LHCN-M2 (cell line): ENCODE measurements at places on chromosomes 4 and X.
A peak's percentile ranks its signal among the peaks of the same experiment; 100 is the strongest.

DNA sequence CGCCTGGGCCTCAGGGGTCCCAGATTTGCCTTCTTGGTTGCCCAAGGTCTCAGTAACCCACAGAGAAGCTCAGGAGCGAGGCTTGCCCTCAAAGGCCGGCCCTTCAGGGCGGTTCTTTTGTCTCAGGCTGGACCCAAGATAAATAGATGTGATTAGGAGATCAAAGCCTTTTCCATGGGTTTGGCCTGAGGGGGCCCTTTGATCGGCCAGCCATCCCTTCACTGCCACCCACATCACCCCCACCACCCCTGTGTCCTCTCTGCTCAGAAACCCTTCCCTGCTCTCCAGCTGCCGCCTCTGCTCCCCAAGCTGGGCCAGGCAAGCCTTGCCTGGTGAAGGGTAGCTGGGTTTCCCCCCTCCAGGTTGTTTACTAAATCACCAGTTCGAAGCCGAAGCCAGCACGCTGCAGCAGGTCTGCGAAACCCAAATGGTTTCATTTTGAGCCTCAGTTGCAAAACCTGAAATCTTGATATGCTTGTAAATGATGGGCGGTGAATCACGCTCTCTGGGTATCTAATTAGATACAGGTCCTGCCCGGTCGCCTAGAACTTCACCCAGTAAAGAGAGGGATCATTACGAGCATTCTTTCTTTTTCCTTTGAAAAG, 202.6 kb upstream of the BCOR start:
- no peak for DNase-seq

GRCh38 chr4:105895583-105896460, 551 bp downstream of the NPNT start:
- no peak for DNase-seq

DNA sequence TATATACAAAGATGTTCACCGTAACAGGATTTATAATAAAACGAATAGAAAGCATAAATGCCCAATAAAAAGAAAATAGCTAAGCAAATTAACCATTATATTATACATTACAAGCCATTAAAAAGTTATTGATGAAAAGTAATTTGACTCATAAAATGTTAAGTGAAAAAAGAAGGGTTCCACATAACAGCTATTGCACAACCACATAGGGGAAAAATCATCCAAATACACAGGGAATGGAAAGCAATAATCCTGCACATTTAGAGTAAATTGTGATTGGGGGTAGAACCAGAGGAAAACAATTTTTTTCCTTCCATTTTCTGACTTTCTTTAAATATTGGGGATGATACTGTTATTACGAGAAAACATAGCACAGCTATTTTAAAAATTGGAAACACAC, 38.0 kb downstream of the CRMP1 start:
- DNase-seq = no peak

DNA sequence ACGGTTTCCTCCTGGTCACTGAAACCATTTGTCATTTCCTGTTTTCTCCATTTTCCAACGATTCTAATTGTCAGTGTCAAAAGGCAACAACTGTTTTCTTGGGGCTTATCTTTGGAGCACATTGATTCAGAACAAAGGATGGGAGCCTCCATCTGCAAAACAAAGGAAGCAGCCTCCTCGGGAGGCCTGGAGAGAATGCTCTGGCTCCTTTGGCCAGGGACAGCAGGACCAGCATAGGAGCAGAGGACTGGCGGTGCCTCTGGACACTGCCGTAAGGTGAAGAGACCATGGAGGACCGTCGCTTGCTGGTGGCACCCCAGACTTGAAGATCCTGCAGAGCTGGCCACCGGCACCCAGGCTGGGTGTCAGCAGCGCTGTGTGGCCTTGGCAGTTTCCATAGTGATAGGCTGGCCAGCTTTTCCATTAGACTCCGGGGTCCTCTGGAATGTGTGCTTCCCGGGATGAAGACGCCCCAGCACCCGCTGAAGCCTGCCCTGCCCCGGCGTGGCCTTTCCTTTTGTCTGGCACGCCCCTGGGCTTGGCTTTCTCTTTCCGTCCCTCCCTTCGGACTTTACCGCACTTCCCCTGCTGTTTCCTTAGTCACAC, 61.1 kb upstream of the MTM1 start:
- peak; percentile 44 for DNase-seq

- DNase-seq = peak; percentile 63
These were observed 219.7 kb downstream of the DCLK2 start for GRCh38 chr4:150297861-150298474.

GRCh38 chr4:124565371-124565770, 147.2 kb downstream of the ANKRD50 start:
- no peak for DNase-seq

- no peak for DNase-seq
These were observed 1.7 kb downstream of the PDLIM5 start for GRCh38 chr4:94453391-94453963.

DNA sequence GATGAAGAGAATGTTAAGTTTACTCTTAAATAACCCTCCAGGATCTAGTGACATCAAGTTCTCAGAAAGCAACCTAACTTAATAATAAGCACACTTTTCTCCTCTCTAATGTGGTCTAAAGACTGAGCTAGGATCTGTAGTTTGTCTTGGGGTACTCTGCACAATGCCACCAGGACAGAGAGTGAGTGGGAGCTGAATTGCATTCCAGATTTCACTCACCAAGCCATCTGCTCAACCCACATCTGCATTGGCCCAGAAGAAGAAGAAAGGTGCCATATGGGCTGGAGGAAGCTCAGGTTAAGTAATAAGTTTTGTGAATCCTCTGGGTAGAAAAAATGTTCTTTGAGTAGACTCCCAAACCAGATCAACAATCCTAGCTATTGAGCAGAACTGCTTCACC, 384.6 kb downstream of the PPP3CA start:
- no peak for DNase-seq

GRCh38 chr4:25928379-25929297, 14.6 kb downstream of the SMIM20 start:
- DNase-seq = peak; percentile 37

DNA sequence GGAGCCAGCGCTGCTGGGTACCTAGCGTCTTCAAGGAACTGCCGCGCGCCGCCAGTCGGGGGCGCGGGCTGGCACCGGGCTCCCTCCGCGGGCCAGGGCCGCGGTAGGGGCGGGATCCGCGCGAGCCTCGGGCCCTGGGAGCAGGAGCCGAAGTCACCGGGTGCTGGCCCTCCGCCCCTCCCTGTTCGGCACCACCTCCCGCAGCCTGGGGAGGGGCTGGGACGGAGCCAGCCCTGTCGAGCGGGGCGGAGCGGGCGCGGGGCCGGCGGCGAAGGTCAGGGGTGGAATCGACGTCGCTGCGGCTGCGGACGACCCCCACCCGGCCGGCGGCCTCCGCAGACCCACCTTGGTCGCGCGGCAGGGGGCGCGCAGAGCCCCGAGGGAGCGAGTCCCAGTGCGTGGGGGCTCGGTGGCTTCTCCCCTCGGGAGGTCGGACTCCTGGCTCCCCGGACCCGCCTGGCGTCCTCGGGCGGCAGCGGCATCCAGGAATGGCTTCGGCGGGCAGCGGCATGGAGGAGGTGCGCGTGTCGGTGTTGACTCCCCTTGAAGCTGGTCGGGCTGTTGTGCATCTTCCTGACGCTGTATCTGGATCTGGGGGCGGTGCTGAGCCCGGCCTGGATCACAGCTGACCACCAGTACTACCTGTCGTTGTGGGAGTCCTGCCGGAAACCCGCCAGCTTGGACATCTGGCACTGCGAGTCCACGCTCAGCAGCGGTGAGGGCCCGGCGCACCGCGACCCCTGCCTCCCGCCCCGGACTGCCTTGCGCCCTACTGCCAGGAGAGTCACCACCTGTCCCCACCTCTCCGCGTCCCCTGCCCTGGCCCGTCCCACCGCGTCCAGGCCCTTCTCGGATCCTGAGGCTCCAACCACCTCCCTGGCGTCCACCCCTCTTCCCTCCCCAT, 50.5 kb upstream of the FAM47C start:
- DNase-seq = peak; percentile 12

- no peak for DNase-seq
These were observed 50.1 kb upstream of the PHKA2 start for GRCh38 chrX:19034025-19034424.

- DNase-seq = peak; percentile 4
These were observed 21.0 kb upstream of the ANXA10 start for GRCh38 chr4:168071304-168071703.

- no peak for DNase-seq
These were observed 131.3 kb downstream of the SLC7A11 start for GRCh38 chr4:138110815-138111214.

GRCh38 chr4:121711263-121712000, 14.7 kb upstream of the ANXA5 start:
- DNase-seq = peak; percentile 99

DNA sequence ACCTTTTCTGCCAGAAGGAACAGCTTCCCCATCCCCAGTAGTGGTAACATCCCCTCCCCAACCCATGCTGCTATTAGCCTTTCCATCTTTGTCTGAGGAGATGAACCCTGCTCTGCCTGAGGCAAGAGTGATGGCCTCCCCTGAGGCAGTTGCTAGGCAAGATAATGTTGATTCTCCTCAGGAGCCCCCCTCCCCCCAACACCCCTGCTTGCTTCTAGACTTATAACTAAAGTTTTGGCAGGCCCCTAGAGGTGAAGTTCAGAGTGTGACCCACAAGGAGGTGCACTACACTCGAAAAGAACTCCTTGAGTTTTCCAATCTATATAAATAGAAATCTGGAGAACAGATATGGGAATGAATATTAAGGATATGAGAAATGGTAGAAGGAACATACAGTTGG, 962.5 kb downstream of the ADGRL3 start:
- no peak for DNase-seq

GRCh38 chr4:65302145-65302544, 368.1 kb downstream of the EPHA5 start:
- no peak for DNase-seq

DNA sequence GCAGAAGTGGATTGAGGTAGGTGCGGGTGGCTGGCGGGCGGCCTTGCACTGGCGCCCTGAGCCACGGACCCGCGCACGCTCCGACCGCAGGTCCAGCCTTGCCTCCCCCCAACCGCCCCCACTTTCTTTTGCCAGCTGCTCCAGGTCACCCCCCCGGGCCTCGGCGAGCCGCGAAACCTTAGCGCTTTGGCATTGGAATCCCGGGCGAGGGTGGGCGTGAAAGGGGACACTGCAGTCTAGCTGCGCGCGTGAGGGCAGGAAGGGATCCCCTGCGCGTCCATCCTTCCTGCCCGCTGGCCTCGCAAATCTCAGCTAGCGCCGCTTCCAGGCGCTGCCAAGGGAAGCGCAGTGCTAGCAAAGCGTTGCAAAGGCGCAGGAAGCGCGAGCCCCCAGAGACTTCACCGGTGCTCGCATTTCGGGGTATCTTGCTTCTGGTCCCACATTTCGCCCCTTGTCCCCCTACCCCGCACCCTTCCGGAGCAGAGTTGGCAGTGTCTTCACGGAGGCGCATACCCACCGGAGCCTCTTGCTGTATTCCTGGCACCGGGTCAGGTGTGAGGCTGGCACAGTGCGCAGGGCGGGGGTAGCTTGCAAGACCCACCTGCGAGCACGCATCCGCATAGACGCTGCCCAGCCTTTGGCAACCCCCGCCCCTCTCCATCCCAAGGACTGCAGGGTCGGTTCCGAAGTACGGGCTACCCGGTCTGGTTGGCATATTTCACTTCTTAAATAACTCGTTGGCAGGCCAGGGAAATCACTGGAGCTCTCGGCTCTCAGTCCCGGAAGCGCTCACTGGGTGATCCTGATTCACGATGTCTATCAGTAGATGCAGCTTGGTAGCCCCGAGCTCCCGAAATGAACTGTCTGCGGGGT, 104.4 kb downstream of the UCHL1 start:
- peak; percentile 35 for DNase-seq

- DNase-seq = no peak
These were observed 246.9 kb upstream of the GPC4 start for GRCh38 chrX:133661962-133662839.

GRCh38 chr4:143287572-143287923, 49.1 kb upstream of the GAB1 start:
- peak; percentile 26 for DNase-seq
